ENCODE measurements at places on chromosomes 2 and 18.

GRCh38 chr2:12441750-12442475 lies 274.8 kb upstream of the TRIB2 start:
- no peak for DNase-seq

DNA sequence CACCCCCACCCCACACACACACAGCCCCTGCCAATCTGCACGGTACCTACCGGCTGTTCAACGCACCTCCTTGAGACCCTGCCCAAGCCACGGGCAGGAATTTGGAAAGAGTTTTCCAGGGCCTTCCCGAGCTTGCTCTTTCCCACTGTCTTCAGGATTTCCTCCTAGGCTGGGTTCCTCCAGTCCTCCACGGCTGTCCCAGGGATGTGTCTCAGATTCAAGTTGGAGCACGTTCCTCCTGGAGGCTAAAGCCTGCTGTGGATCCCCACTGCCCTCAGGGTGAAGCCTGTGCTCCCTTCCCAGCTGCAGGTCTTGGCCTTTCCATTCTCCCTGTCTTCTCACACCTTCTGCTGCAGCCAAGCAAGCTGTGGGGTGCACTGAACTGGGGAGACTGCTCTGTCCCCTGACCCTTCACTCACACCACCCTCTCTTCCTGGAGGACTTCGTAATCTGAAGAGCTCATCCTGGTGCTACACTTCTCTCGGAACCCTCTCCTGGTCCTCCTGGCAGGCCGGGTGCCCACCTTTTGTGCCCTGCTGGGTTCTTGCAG lies 54.9 kb upstream of the HS6ST1 start:
- DNase-seq: no peak

DNA sequence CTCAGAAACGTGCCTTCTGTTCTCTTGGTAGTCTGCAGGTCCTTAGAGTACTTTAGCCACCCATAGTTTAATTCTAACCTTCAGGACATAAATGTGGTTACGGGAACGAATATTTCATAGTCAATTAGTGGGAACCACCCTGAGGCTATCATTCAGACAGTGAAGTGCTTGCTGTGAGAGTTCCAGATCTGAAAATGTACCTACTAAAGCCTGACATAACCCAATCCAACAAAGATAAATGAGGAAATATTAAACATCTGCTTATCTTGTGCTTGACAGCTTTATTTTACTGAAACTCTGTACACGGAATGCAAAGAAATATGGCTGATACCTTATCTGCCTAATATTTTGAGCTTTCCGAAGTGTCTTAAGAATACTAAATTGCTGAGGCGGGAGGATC lies 43.0 kb downstream of the RAB27B start:
- DNase-seq: no peak

GRCh38 chr2:224220586-224221255 lies 181.2 kb downstream of the FAM124B start:
- no peak for DNase-seq

GRCh38 chr2:168064011-168064998 lies 183.1 kb downstream of the STK39 start:
- DNase-seq: no peak

DNA sequence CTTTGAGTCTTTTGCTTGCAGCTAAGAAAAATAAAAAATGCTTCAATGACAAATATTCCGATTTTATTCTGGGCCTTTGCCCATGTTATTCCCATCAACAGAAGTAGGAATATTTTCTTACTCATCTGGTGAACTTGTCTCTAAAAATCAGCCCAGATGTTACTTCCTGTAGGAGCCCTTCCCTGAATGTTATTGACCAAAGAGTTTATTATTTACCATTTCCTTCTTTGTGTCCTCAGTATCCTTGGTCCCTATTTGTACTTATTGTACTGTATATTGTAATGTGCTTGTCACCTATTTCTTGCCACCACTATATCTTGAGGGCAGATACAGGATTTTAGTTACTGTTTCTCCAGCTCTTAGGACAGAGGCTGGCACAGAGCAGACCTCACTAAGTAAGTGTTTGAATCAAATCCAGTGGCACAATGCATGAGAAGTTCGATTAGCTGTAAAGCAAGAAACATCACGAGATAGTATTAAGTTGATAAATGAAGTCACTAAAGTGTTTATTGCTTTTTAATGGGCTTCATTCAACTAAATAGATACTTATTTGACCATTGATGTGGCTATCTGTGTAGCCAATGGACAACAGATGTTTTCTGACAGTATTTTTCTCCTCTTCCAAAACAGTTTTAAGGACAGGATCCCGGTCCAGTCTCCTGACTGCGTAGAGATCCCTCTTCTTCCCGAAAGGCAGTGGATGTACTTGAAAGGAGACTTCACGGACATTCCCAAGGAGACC lies 109.1 kb downstream of the DDX1 start:
- no peak for DNase-seq

Measured in stimulated activated CD4-positive, alpha-beta T cell treated with anti-CD3 and anti-CD28 coated beads, Interleukin-1b, Interleukin-23, amount 100 ng/mL, for 4 hours (primary cell).